ENCODE measurements at places on chromosomes 7 and 10. TPM values are rescaled to one million over a fixed set of nuclear protein-coding genes. Genes with fewer than 3 reads are reported as not detected.

DNA sequence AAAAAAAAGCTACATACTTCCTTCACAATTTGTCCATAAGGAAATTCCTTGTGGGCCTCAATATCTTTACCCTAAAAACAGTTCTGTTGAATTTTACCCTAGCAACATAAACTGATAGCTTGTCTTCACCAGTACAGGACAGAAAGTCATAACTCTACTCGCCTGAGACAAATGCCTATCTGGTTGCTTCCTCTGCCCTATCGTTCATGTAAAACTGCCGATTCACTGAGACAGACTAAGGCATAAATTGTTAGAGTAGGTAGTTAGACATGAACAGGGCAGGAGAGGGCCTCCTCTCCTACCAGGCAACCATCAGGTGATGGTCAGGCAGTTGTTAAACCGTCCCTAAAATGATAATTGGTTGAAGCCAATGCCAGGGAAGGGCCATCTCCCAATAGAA lies 25.0 kb downstream of the IFIT3 start:
- no peak for DNase-seq

DNA sequence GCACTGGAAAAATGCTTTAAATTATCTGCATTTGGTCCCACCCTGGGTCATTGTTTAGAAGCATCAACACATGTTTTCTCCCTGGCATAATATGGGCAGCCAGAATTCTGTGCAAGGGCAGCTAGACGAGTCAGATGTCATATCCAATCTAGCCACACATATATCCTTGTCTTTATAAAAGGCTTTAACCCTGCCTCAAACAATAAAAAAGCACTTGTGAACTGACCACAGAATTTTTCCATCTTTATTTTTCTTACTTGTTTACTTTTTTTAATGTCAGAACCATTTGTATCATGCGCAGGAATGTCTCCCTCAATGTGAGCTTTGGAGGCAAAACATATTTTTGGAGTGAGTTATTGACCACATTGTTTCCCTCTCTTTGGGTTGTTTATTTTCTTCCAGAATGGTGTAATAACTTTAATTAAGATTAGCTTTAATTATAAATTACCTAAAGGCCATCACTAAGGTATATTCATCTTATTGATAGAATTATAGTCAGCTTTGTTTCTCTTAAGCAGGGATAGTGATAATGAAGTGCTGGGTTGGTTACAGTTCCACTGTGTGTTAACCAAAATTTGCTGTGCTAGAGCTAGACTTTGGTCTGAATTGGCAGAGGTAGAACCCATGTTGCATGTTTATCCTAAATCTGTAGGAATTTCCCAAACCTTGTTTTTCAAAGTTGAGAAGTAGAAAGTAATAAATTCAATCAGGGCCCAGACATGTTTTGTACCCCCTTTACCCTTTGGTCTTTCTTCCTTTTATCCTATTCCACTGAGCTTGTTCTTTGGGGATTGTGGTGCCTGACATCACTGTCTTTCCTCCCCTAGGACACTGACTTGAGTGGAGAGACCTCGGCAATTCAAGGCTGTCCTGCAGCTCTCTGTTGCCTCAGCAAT lies 1078.4 kb downstream of the KCNMA1 start:
- no peak for DNase-seq

DNA sequence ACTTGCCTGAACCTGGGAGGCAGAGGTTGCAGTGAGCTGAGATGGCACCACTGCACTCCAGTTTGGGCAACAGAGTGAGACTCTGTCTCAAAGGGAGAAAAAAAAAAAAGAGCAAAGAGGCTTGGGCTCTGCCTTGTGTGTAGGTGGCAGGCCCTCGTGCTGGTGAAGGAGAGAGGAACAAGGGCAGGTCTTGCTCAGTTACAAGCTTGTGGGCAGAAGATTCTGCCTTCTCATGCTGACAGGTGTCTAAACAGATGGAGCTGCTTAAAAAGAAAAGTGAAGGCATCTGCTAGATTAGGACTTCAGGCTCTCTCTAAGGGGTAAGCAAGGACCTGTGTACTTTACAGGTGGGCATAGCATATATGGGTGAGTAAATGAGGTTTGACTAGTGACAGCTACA lies 65.5 kb upstream of the TRIM8 start:
- no peak for DNase-seq

DNA sequence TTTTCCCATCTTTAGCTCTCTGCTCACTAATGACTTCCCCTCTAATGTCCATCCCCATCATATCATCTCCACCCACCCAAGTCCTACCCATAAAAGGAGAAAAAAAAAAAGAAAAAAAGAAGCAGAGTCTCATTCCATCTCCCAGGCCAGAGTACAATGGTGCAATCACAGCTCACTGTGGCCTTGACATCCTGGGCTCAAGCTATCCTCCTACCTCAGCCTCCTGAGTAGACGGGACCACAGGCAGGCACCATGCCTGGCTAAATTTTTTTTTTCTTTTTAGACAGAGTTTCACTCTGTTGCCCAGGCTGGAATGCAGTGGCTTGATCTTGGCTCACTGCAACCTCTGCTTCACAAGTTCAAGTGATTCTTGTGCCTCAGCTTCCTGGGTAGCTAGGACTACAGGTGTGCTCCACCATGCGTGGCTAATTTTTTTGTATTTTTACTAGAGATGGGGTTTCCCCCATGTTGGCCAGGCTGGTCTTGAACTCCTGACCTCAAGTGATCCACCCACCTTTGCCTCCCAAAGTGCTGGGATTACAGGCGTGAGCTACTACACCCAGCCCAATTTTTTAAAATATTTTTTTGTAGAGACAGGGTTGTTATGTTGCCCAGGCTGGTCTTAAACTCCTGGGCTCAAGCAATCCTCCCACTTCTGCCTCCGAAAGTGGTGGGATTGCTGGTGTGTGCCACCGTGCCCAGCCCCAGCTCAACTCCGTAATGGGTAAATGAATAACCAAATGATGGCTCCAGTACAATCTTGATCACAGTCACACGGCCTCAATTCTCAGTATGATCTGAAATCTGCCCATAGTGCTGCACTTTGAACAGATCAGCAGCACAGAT lies 24.6 kb upstream of the SGMS1 start:
- DNase-seq: no peak

DNA sequence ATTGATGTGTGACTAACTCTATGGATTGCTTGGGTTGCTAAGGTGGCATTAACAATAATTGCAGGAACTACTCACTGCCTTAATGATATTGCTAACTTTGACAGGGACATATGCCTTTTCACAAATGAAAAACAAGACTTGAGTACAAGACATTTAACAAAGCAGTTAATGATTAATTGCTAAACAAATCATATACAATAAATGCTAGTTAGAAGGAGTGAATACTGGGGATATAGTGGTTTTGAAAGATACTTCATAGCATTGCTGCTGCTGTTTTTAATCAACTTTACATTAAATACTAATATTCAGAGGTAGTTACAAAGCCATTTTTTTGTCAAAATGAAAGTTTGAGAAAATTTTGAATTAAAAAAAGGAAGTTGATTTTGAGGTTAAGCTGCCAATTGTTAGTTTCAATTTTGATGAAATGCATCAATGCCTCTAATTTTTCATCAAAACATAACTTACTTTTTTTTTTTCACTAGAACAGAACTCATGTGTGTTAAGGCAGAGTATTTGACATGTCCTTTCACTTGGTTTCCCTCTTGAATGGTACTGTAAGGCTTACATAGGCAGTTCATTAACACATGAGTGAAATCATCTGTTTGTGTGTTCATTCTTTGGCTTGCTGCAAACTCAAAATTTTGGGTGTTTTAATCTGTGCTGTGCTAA lies 106.2 kb upstream of the SEMA3D start:
- no peak for DNase-seq

GRCh38 chr7:123538897-123539296 lies 4.5 kb upstream of the IQUB start:
- DNase-seq: no peak

GRCh38 chr10:30491204-30491915 lies 57.4 kb downstream of the MAP3K8 start:
- DNase-seq: no peak

DNA sequence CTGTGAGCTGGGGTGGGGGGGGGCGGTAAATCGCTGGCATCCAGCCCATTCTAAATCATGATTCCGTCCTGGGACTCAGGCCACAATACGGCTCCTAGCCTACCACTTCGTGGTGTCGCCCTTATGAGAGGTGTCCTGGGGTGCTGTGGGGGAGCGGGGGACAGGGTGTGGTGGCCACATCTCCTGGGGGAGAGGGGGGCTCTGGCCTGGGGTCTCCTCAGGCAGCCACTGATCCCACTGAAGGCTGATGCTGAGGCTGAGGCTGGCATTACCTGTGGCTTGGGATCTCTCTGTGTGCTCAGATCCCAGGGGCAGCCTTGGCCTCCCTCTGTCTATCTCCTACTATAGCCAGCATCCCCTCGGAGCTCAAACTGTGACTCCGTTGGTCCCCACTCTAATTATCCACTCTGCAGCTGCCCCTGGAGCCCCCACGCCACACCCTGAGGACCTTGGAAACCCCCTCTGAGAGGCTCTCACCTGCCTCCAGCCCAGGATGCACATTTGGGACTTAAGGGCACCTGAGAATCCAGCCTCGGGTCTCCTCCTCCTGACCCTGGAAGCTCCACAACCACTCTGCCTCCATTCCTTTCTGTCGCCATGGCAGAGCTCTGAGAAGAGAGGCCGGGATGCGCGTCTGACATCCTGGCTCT lies 249.3 kb upstream of the TCERG1L start:
- DNase-seq: no peak

DNA sequence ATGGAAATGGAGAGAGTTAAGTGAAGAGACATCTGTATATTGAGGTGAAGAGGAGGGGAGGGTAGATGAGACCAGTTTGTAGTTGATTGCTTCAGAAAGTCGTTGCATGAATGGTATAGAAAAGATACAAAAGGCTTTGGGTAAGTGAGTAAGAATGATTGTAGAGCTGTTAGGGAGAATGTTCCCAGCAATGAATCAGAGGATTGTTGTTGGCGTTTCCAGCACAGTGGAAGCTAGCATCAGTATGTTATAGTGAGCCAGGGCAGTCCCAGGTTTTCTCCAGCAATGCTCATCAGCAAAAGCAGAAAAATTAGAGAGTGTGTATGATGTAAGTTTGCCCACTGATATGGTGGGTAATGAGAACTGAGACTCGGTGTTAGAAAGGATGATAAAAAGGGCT lies 15.4 kb upstream of the CDK6 start:
- no peak for DNase-seq

GRCh38 chr10:89470628-89471027 lies 56.3 kb downstream of the IFIT5 start:
- no peak for DNase-seq

DNA sequence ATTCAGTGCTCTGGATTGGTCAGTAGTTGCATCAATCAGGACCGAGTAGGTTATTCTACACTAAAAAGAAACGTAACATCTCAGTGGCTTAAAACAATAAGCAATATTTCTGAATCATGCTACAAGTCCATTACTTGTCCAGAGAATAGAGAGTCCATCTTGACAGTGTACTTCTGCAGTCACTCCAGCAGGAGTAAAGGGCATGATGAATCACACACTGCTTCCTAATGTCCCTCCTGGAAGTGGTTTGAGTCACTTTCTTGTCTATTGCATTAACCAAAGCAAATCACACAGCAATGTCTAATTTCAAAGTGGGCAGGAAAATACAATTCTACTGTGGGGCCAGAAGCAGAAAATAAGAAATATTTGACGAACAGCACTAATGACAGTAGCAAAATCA lies 124.8 kb downstream of the TSPAN12 start:
- no peak for DNase-seq

GRCh38 chr7:85184599-85185423 lies 2.0 kb downstream of the SEMA3D start:
- peak; percentile 54 for DNase-seq

DNA sequence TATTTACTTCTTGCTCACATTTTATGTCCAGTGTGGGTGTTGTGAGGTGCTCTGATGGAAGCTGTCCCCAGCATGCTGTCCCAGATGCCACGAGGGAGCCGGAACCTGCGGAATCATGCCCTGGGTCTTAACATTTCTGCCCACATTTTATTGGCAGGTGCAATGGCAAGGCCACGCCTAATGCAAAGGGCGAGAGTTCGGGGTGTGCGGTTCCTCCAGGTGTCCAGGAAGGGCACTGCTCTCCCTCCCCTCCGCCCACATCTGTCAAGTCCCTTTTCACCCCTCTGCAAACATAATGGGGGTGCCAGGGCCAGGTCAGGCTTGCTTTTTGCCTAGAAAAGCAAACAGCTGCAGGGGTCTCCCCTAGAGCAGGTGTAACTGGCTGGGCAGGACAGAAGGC lies 16.4 kb downstream of the PDAP1 start:
- no peak for DNase-seq

DNA sequence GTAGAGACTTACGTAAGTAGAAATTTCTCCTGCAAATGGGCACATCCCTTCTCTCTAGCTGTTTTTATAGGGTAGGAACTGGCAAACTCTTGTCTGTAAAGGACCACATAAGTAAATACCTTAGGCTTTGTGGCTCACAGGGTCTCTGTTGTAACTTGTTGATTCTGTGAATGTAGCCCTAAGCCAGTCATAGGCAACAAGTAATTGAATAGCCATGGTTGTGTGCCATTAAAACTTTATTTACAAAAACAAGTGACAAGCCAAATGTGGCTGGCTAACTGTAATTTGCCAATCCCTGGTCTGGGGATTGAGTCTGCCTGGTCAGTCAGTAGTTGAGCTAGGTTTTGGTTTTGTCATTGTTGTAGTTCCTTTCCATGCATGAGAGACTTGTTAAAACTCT lies 5.3 kb upstream of the KLF6 start:
- no peak for DNase-seq

- no peak for DNase-seq
Observed at GRCh38 chr7:27235387-27236311, 7.0 kb upstream of the EVX1 start.

DNA sequence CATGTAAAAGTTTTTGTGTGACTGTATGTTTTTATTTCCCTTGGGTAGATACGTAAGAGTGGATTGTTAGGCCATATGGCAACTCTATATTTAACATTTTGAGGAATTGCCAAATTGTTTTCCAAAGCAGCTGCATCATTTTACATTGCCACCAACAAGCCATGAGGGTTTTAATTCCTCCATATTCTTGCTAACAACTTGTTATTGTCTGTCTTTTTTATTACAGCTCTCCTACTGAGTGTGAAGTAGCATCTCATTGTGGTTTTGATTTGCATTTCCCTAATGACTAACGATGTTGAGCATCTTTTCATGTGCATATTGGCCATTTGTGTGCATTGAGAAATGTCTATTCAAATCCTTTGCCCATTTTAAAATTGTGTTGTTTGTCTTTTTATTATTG lies 94.9 kb downstream of the CARD11 start:
- DNase-seq: no peak

GRCh38 chr7:42238709-42239366 lies 1.8 kb upstream of the GLI3 start:
- no peak for DNase-seq

GRCh38 chr7:28277364-28277763 lies 96.8 kb upstream of the JAZF1 start:
- no peak for DNase-seq

The SHTN1 gene
- polyA plus RNA-seq: 7.0 TPM

The SAMD9L gene
- polyA plus RNA-seq: 4.8 TPM

The NCAPG2 gene
- 11.6 TPM for polyA plus RNA-seq

The BAMBI gene
- polyA plus RNA-seq: 1.8 TPM

The TMEM213 gene
- 0.13 TPM for polyA plus RNA-seq

The ACSL5 gene
- polyA plus RNA-seq: 3.1 TPM

The ECD gene
- 20.4 TPM for polyA plus RNA-seq

The CRTAC1 gene
- 0.35 TPM for polyA plus RNA-seq

The SPDYE18 gene
- 0.34 TPM for polyA plus RNA-seq

The MET gene
- polyA plus RNA-seq: 15.2 TPM

The ADARB2 gene
- 0.04 TPM for polyA plus RNA-seq

The CRYGN gene
- 0.22 TPM for polyA plus RNA-seq

The TET1 gene
- polyA plus RNA-seq: 10.8 TPM

The PTN gene
- 52.2 TPM for polyA plus RNA-seq

The H2BK1 gene
- not detected for polyA plus RNA-seq
